ENCODE measurements at places on chromosomes 4 and X. TPM values are rescaled to one million over a fixed set of nuclear protein-coding genes. Genes with fewer than 3 reads are reported as not detected.

DNA sequence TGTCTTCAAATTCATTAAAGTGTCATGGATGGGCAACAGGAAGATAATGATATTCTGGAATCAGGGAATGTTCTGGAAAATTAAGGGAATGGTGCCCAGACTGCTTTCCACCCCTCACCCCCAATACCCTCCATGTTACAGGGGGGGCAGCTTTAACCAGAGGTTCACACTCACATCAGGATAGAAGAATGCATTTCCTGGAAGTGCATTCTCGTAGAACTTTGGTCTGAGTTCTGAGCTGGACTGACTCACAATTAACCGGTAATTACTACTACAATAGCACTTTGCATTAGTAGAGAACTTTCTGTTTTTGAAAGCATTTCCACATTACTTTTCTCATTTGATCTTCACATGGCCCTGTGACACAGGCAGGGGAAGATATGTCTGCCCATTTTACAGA lies 52.5 kb upstream of the SHISA3 start:
- H3K27me3 ChIP-seq, result peaks cover 3% of the 10 kb centered on the region
- DNase-seq, result no peak
- no peaks in the 10 kb centered on the region for H3K36me3 ChIP-seq

DNA sequence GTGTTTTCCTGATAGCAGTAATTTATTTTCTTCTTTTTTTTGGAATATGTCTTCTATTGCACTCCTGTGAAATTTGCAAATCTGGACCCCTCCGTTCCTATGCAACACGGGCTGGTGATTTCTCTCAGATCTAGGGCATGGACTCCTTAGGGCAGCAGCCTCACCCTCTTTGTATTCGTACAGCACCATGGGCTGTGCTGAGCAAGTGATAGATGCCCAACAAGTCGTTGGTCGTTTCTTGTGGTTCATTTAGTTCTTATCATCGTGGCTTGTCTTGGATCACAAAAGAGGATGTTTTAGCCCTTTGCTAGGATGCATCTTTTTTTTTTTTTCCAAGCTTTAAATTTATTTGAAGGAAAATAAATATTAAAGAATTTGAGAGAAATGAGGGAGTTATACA lies 82.1 kb downstream of the ARHGAP10 start:
- H3K36me3 ChIP-seq, result no peaks in the 10 kb centered on the region
- no peak overlapping the region for H3K4me3 ChIP-seq
- H3K27me3 ChIP-seq, result peaks cover 6% of the 10 kb centered on the region
- no peak for DNase-seq

GRCh38 chr4:150230561-150230960 lies 152.3 kb downstream of the DCLK2 start:
- DNase-seq, result no peak
- H3K27ac ChIP-seq, result no peak overlapping the region
- H3K36me3 ChIP-seq, result no peaks in the 10 kb centered on the region
- H3K4me1 ChIP-seq, result no peaks in the 10 kb centered on the region

DNA sequence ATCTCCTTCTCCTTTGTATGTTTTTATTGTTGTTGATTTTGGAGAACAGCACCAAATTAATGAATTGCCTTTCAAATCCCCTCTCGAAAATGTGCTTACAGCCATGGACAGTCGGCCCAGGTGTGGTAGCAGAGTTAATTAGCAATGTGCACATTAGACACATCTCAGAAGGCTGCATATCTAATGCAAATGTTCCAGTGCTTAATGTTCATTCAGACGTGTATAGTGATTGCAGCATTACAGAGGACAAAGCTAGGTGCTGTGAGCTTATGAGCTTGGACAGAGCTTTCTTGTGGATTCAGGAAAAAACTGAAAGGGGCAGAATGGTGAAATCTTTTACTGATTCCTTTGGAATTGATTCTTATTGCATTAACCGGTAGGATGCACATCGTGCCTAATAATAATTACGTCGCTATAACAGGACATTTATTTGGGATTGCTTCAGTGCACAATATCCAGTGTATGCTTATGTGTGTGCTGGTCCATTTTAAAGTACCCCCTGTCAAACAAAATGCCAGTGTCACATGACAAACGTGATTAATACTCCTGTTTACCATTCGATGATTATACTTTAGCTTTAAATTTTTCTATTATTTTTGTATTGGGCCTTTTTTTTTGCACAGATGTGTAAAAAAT lies 552.9 kb upstream of the EPHA5 start:
- no peaks in the 10 kb centered on the region for H3K36me3 ChIP-seq
- no peaks in the 10 kb centered on the region for H3K4me1 ChIP-seq
- H3K27me3 ChIP-seq, result no peaks in the 10 kb centered on the region
- no peak for DNase-seq
- no peak overlapping the region for H3K4me3 ChIP-seq

DNA sequence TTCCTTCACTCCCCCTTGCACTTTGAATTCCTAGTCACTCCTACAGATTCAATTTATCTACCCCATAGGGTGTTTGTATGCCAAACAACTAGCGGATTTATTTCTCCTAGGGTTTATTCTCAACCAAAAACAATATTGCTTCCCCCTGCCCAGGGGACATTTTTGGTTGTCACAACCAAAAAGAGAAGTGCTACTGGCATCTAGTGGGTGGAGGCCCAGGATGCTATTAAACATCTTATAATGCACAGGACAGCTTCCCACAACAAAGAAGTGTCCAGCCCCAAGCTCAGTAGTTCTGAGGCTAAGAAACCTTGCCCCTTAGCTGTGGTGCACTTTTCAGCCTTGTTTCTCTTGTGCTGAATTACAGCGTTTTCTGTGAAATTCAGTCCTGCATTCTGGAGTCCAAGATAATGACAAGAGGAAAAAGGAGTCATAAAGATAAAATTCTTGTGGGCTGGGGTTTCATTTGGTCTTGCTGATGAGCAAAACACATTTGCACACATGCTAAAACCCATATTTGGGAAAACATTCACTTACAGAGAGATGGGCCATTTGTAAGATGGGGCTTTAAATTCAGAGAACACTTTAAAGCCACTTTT lies 11.2 kb upstream of the SYTL4 start:
- no peaks in the 10 kb centered on the region for H3K4me1 ChIP-seq
- H3K36me3 ChIP-seq, result no peaks in the 10 kb centered on the region
- no peak overlapping the region for H3K4me3 ChIP-seq
- H3K27me3 ChIP-seq, result peaks cover 11% of the 10 kb centered on the region
- no peak overlapping the region for H3K27ac ChIP-seq

GRCh38 chr4:162349395-162349794 lies 185.6 kb upstream of the FSTL5 start:
- DNase-seq, result no peak
- H3K27me3 ChIP-seq, result no peaks in the 10 kb centered on the region
- H3K4me3 ChIP-seq, result no peak overlapping the region
- no peaks in the 10 kb centered on the region for H3K36me3 ChIP-seq
- no peak overlapping the region for H3K27ac ChIP-seq
- H3K4me1 ChIP-seq, result no peaks in the 10 kb centered on the region

- H3K36me3 ChIP-seq, result peaks cover 8% of the 10 kb centered on the region
- peak overlapping the region; percentile 70 for H3K4me3 ChIP-seq
- H3K27ac ChIP-seq, result peak overlapping the region; percentile 80
- no peaks in the 10 kb centered on the region for H3K27me3 ChIP-seq
- DNase-seq, result peak; percentile 52
Measured at GRCh38 chr4:81648576-81649275, 177.0 kb upstream of the RASGEF1B start.

DNA sequence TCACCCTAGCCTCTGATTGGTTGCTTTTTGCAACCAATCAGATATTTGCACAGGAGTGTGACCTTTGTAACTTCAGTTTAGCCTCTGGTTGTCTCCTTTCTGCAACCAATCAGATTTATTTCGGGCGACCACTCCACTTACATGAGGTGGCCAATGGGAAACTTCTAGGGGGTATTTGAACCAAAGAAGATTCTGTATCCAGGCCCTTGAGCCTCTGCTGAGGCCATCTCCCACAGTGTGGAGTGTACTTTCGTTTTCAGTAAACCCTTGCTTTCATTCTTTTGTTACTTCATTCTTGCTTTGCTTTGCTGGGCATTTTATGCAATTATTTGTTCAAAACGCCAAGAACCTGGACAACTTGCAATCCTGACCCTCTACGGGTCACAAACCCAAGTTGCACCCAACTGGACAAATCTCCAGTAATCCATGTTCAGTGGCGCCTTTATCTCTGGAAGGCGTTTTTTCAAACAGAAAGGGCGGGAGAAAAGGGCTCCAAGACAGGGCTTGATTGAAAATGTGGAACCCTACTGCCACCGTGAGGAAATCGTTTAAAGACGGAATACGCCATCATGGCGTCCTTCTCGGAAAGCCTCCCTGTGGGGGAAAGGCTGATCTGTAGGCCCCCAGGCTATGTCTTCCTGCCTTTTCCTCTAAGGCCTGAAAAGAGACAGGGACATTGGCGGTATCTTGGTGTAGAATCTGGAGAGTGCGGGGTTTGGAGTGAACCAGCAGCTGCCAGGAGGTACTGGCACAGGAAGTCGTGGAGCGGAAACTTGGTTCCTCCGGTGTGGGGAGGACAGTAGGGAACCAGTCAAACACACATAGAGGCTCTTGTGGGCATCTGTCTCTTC lies 184.6 kb downstream of the OR13H1 start:
- no peaks in the 10 kb centered on the region for H3K4me1 ChIP-seq
- H3K27ac ChIP-seq, result no peak overlapping the region
- no peak overlapping the region for H3K4me3 ChIP-seq
- no peak for DNase-seq

- H3K4me1 ChIP-seq, result peaks cover 9% of the 10 kb centered on the region
- DNase-seq, result no peak
- H3K27me3 ChIP-seq, result no peaks in the 10 kb centered on the region
- H3K36me3 ChIP-seq, result no peaks in the 10 kb centered on the region
Measured at GRCh38 chr4:6749340-6750171, 33.0 kb upstream of the KIAA0232 start.

DNA sequence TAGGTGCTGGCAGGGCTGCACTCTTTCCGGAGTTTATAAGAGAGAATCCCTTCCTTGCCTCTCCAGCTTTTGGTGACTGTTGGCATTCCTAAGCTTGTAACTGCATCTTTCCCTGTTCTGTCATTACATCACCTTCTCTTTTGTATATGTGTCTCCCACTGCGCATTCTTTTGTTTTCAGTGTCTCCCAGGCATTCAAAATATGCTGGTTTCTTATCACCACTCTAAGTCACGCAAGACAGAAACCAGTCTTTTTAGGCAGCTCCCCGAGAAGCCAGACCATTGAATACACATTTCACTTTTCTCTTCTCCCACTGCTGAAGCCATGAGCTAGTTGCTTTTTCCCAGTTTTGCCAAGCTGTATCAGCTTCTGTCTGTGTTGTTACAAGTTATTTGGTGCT lies 71.0 kb downstream of the LAS1L start:
- no peak for DNase-seq
- H3K4me3 ChIP-seq, result no peak overlapping the region
- no peaks in the 10 kb centered on the region for H3K4me1 ChIP-seq
- H3K36me3 ChIP-seq, result no peaks in the 10 kb centered on the region
- no peaks in the 10 kb centered on the region for H3K27me3 ChIP-seq

DNA sequence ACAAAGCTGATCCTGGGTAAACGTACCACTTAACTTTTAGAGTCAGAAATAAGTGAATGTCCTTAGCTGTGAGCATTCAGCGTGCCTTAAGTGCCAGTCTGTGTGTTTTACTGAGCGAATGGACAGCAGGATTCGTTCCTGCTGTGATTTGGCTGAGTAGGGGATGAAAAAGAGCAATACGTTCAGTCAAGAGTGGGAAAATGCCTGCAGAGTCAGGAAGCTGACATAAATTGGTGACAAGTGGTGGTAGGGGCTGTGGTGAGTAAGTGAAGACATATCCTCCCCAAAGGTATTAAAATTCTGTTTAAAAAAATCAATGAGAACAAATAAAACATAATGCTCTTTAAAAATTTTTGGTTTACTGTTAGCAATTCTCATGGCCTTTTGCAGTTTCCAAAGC lies 56.6 kb upstream of the TNIP3 start:
- H3K27ac ChIP-seq, result no peak overlapping the region
- H3K27me3 ChIP-seq, result no peaks in the 10 kb centered on the region
- no peak overlapping the region for H3K4me3 ChIP-seq
- no peak for DNase-seq

- H3K27ac ChIP-seq, result no peak overlapping the region
- H3K27me3 ChIP-seq, result no peaks in the 10 kb centered on the region
- H3K36me3 ChIP-seq, result no peaks in the 10 kb centered on the region
- no peak overlapping the region for H3K4me3 ChIP-seq
- no peaks in the 10 kb centered on the region for H3K4me1 ChIP-seq
Measured at GRCh38 chr4:120508036-120508435, 414.5 kb downstream of the PRDM5 start.

DNA sequence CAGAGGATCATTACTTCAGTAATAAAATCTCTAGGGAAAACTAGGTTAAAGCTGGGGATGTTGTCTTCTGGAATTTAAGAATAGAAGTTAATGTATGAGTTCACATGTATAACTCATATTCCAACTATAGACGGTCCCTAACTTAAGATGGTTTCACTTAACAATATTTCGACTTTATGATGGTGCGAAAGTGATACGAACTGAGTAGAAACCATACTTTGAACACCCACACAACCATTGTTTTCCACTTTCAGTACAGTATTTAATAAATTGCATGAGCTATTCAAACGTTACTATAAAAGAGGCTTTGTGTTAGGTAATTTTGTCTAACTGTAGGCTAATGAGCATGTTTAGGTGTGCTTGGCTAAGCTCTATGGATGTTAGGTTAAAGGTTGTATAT lies 38.7 kb downstream of the CCSER1 start:
- H3K27ac ChIP-seq, result no peak overlapping the region
- no peaks in the 10 kb centered on the region for H3K27me3 ChIP-seq
- DNase-seq, result no peak
- H3K36me3 ChIP-seq, result no peaks in the 10 kb centered on the region
- no peaks in the 10 kb centered on the region for H3K4me1 ChIP-seq
- no peak overlapping the region for H3K4me3 ChIP-seq

DNA sequence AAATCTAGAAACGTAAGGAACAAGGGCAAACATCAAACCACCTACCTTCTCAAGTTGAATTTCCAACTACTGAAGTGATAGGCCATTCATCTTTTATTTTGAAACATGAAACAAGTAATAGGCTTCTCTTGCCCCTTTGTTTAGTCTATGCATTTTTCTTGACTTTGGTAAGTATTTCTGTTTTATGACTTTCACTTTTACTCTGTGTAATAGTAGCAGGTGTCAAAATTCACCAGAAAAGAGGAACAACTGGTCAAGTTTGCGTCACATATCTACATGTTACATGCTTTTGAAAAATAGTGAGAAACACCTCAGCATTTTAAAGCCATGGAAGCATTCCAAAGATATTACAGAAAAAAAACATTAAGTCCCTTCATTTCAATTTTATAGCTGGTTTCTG lies 157.1 kb upstream of the FTHL17 start:
- H3K4me1 ChIP-seq, result no peaks in the 10 kb centered on the region
- DNase-seq, result no peak
- no peak overlapping the region for H3K27ac ChIP-seq

- H3K4me3 ChIP-seq, result no peak overlapping the region
- H3K27me3 ChIP-seq, result no peaks in the 10 kb centered on the region
- H3K27ac ChIP-seq, result no peak overlapping the region
Measured at GRCh38 chr4:181294421-181294820, 948.8 kb upstream of the TENM3 start.

GRCh38 chrX:42714981-42715700 lies 62.8 kb downstream of the PPP1R2C start:
- H3K4me3 ChIP-seq, result no peak overlapping the region
- peak; percentile 35 for DNase-seq
- no peaks in the 10 kb centered on the region for H3K4me1 ChIP-seq
- no peaks in the 10 kb centered on the region for H3K36me3 ChIP-seq

Gene CT45A5
- total RNA-seq, result not detected

Gene CLCN4
- total RNA-seq, result not detected

Gene DOCK11
- total RNA-seq, result 80.4 TPM

Gene GPC4
- total RNA-seq, result not detected

Gene ODAPH
- not detected for total RNA-seq

Gene OTUD4
- total RNA-seq, result 43.4 TPM

Gene AMOT
- 1.1 TPM for total RNA-seq

Measured in activated naive CD8-positive, alpha-beta T cell treated with anti-CD3 and anti-CD28 coated beads, Interleukin-2, amount 10 ng/mL, durations not matched to agents 7 days and 5 days (primary cell).